SK-N-SH (cell line): ENCODE measurements at places on chromosomes 2 and 18.
A peak's percentile ranks its signal among the peaks of the same experiment; 100 is the strongest.

- no peak overlapping the region for H3K4me3 ChIP-seq
- H3K27ac ChIP-seq = no peak overlapping the region
- no peak for DNase-seq
- H3K36me3 ChIP-seq = no peaks in the 10 kb centered on the region
- H3K4me1 ChIP-seq = peaks cover 7% of the 10 kb centered on the region; the same call in 1 of the 2 replicates
Observed at GRCh38 chr2:145919477-145919876, 1399.6 kb upstream of the ZEB2 start.

GRCh38 chr2:167945660-167946368 lies 301.6 kb downstream of the STK39 start:
- no peaks in the 10 kb centered on the region for H3K27me3 ChIP-seq
- no peak for DNase-seq
- no peaks in the 10 kb centered on the region for H3K36me3 ChIP-seq

DNA sequence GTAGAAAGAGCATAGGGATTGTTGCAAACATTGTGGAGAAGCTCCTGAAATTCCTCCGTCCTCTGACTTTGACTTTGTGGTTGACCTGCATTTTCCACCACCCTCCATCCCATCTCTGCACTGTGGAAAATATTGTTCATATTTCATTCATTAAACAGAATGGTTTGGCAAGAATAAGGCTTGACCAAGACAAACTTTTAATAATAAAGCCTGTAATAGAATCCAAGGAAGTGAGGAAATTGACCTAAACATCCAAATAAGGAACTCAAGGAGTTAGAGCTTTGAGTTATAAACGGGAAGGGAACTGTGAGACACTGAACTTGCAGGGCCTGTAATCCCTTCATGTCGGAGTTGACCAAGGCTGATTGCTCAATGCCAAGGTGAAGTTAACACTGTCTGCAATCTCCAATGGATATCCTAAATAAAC lies 115.2 kb downstream of the GFPT1 start:
- no peaks in the 10 kb centered on the region for H3K4me1 ChIP-seq
- no peaks in the 10 kb centered on the region for H3K27me3 ChIP-seq
- DNase-seq = no peak

DNA sequence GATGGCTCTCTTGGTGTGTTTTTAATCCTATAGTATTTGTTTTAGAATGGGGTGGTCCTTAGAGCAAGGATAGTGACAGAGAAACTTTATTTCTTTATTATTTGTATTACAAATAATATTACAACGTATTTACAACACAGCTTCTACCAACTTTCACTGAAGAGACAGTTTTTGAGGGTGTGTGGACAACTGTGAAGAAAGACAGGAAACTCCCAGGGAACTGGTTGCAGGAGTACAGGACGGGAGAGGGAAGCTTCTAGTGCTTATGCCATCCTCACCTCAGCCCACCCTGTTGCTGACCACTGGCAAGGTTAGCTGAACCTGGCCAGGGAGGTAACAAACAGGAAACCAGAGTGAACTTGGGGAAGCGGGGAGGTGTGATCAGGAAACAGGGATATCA lies 251.7 kb downstream of the BCL11A start:
- H3K4me1 ChIP-seq = no peaks in the 10 kb centered on the region
- H3K4me3 ChIP-seq = no peak overlapping the region
- no peak for DNase-seq
- H3K27ac ChIP-seq = no peak overlapping the region
- no peaks in the 10 kb centered on the region for H3K27me3 ChIP-seq

DNA sequence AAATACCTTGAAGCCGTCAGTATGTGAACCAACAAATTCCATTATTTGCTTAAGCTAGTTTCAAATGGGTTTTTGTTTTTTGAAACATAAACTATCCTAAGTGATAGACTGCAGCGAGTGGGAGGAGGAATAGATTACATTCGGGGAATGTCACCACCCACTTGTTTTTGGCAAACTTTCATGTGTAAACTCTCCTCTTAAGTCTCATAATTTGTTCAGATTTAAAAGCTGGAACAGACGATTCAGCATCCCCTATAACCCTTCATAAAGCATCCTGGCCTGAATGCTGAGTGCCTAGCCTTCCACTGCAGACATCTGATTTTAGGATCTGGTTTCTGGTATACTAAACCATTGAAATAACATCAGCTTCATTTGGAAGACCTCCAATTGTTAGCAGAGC lies 51.0 kb downstream of the CPO start:
- no peaks in the 10 kb centered on the region for H3K27me3 ChIP-seq
- H3K4me1 ChIP-seq = no peaks in the 10 kb centered on the region
- no peak overlapping the region for H3K27ac ChIP-seq
- H3K4me3 ChIP-seq = no peak overlapping the region

DNA sequence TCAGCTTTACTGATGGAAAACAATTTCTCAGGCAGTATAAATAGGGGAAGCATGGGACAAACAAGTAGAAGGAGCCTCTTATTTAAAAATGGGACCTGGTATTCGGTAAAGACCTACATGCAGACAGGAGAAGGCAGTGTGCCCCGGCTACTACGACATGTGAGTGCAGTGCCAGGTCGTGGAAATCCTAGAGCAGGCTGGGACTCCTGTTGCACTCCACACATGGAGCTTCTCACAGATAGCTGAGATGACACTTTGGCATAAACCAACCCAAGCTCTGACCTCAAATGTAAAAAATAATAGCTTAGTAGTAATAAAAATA lies 885 bp upstream of the DSEL start:
- DNase-seq = no peak
- peak overlapping the region; percentile 60 for H3K4me3 ChIP-seq
- H3K4me1 ChIP-seq = peaks cover 12% of the 10 kb centered on the region
- peak overlapping the region; percentile 79 for H3K27ac ChIP-seq
- H3K27me3 ChIP-seq = no peaks in the 10 kb centered on the region

- H3K27ac ChIP-seq = no peak overlapping the region
- H3K4me1 ChIP-seq = peaks cover 33% of the 10 kb centered on the region; the same call in 1 of the 2 replicates
- no peaks in the 10 kb centered on the region for H3K36me3 ChIP-seq
- no peak overlapping the region for H3K4me3 ChIP-seq
- H3K27me3 ChIP-seq = no peaks in the 10 kb centered on the region
Observed at GRCh38 chr2:240323601-240324291, 111.7 kb upstream of the GPC1 start.

GRCh38 chr2:195592105-195592504 lies 64.9 kb upstream of the SLC39A10 start:
- peaks cover 6% of the 10 kb centered on the region; the same call in 1 of the 2 replicates for H3K4me1 ChIP-seq
- no peaks in the 10 kb centered on the region for H3K36me3 ChIP-seq
- no peaks in the 10 kb centered on the region for H3K27me3 ChIP-seq
- H3K4me3 ChIP-seq = no peak overlapping the region
- H3K27ac ChIP-seq = no peak overlapping the region

DNA sequence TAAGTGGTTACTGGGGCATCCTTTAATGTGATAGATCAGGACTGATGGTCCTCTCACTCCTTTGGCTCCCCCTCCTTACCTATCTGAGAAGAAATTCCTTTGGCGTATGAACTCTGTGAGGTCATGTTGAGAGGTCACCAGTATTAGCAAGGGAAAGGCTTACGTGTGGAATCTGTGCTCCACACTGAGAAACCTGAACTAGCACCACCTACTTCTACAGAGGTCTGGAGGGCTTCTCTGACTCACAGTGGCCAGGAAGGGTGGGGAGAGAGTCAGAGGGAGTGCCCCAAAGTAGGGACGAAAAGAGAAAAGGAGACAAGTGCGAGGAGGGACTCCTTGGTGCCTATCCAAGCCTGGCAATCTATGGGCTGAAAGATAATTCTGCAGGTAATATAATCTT lies 348.6 kb downstream of the TNS1 start:
- no peaks in the 10 kb centered on the region for H3K36me3 ChIP-seq
- no peak overlapping the region for H3K4me3 ChIP-seq
- H3K27ac ChIP-seq = no peak overlapping the region
- DNase-seq = no peak
- no peaks in the 10 kb centered on the region for H3K27me3 ChIP-seq
- H3K4me1 ChIP-seq = peaks cover 14% of the 10 kb centered on the region; the same call in 1 of the 2 replicates

DNA sequence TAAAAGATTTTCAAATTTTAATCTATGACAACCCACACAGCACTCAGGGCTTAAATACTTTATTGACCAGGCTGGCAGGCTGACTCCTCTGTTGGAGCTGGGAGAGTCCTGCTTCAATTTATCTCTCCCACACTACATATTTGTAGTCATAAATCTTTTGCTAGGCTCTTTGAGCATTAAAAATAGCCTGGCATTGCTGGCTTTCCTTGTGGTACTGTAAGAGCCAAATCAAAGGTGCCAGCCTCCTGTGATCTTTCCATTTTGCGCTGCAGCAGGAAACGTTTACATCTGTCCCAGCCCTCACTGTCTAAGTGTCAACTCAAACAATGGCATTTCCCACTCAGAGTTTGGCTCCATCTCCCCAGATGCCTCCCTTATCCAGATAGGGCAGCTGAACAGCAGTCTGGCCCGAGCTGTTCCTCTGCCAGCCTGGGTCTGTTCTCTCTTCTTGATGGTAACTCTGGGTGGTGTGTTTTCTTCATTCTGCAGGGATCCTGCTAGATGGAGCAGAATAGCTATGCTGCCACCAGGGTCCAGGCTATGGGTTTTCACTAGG lies 62.1 kb downstream of the LRRTM1 start:
- H3K27me3 ChIP-seq = no peaks in the 10 kb centered on the region
- H3K4me1 ChIP-seq = peaks cover 6% of the 10 kb centered on the region; the same call in 1 of the 2 replicates
- no peak overlapping the region for H3K4me3 ChIP-seq
- H3K36me3 ChIP-seq = no peaks in the 10 kb centered on the region
- DNase-seq = peak; percentile 4
- no peak overlapping the region for H3K27ac ChIP-seq

DNA sequence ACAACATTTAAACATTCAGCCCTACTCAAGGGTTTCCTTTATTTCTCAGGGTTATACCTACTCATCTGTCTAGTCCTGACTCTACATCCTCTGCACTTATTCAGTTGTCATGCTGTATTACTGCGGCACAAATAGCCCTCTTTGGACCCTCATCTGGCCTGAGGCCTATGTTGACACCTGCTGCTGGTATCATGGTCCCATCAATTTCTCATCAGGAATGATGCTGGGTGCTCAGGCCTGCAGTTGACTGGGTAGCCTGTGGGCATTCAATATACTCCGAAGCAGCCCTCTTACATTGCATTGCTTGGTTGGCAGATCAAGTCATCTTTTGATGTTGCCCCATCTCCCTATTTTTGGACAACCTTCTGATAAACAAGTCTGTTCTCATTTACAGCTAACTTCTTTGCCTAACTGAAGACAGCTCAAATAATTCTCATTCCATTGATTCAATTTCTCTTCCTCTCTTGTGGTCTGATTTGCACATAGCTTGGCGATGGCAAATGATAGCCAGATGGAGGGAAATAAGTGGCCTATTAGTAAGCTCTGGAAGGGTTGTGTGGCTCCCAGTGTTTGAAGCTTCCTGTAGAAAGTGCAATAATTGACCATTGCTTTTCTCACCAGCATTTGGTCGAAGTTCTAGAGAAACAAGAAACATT lies 19.1 kb upstream of the MC4R start:
- no peak for DNase-seq
- H3K36me3 ChIP-seq = no peaks in the 10 kb centered on the region
- H3K27me3 ChIP-seq = no peaks in the 10 kb centered on the region
- H3K4me1 ChIP-seq = no peaks in the 10 kb centered on the region
- no peak overlapping the region for H3K27ac ChIP-seq

- no peaks in the 10 kb centered on the region for H3K27me3 ChIP-seq
- no peak overlapping the region for H3K27ac ChIP-seq
- no peak overlapping the region for H3K4me3 ChIP-seq
- H3K4me1 ChIP-seq = no peaks in the 10 kb centered on the region
- no peak for DNase-seq
- no peaks in the 10 kb centered on the region for H3K36me3 ChIP-seq
Observed at GRCh38 chr18:6399776-6400175, 14.9 kb downstream of the L3MBTL4 start.

GRCh38 chr2:64998658-64999061 lies 9.5 kb downstream of the SLC1A4 start:
- DNase-seq = no peak
- no peak overlapping the region; the same call in 1 of the 2 replicates for H3K4me3 ChIP-seq
- peaks cover 22% of the 10 kb centered on the region for H3K4me1 ChIP-seq
- H3K36me3 ChIP-seq = no peaks in the 10 kb centered on the region
- H3K27me3 ChIP-seq = no peaks in the 10 kb centered on the region

GRCh38 chr2:100196786-100197494 lies 54.5 kb upstream of the AFF3 start:
- H3K4me3 ChIP-seq = no peak overlapping the region
- peak; percentile 24 for DNase-seq
- H3K27ac ChIP-seq = peak overlapping the region; percentile 43; the same call in 1 of the 2 replicates
- peaks cover 12% of the 10 kb centered on the region; the same call in 1 of the 2 replicates for H3K4me1 ChIP-seq

DNA sequence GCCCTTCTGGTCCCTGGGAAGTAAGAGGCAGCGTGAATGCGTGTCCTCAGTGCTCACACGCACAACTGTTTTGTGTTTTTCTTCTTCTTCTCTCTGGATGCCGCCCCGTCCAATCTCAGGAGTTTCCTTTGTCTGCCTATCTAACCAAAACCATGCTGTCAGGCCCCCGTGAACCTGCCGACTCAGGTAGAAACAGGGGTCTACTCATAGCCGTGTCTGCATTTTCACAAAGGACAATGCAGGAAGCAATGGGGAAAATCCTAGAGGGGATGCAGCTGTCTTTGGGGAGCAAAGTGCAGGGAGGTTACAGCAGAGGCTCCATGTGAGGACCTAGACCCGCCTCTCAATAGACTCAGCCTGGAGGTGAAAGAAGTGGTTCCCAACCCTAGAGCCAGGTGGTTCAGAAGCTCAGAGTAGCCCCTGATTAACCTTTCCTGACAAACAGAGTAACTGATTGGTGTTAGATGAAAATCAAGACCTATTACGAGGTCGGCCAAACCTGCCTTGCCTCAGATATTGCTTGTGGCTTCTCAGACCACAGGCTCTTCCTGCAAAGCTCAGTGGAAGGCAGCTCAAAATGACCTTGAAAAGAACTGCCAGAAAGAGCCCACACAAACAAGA lies 49.3 kb downstream of the CD226 start:
- H3K27ac ChIP-seq = no peak overlapping the region
- H3K36me3 ChIP-seq = no peaks in the 10 kb centered on the region
- no peaks in the 10 kb centered on the region for H3K27me3 ChIP-seq
- H3K4me1 ChIP-seq = no peaks in the 10 kb centered on the region
- no peak overlapping the region for H3K4me3 ChIP-seq
- no peak for DNase-seq

DNA sequence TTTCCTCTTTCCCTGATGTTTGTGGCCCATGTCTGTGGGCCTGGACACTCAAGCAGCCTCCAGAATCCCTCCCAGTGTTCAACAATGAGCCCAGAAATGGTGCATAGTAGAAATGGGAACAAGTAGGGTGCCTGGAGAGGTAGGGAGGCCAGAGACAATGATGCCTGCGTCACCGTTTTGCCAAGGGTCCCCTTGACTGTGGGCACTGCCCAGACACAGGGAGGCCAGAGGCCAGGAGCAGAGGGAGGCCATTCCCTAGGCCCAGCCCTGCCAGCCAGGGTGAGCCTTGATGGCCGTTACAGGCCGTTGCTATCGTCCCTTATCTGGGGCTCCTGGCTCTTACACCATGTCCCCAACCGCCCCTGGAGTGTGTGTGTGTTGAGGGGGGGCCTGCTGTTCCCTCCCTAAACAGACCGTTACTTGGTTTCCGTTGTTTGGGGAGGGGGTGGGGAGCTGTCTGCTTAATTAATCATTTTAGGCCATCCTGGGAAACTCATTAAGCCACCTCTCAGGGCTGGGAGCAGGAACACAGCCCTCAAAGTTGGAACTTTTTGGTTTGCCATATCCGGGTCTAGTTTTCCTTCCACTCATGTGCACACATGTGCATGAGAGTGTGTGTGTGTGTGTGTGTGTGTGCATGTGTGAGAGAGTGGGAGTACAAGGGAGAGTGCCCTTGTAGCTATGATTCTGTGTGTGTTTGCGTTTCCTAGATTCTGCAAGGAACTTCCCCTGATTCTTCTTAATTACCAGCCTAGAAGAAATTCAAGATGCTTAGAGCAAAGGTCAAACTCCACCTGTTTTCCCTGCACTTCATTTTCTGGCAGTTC lies 135.2 kb upstream of the HAAO start:
- no peaks in the 10 kb centered on the region for H3K36me3 ChIP-seq
- H3K4me3 ChIP-seq = no peak overlapping the region
- peaks cover 39% of the 10 kb centered on the region for H3K4me1 ChIP-seq
- H3K27ac ChIP-seq = no peak overlapping the region
- no peak for DNase-seq
- no peaks in the 10 kb centered on the region for H3K27me3 ChIP-seq
